Right lobe of liver (tissue), 6 donors: ENCODE measurements at places on chromosomes 11 and 22. TPM values are rescaled to one million over a fixed set of nuclear protein-coding genes. Genes with fewer than 3 reads are reported as not detected.

The DLG2 gene
- 2.1 TPM for total RNA-seq

GRCh38 chr22:37549704-37550059 lies 10.6 kb upstream of the CDC42EP1 start:
- H3K27ac ChIP-seq: peak overlapping the region; percentile 62
- no peaks in the 10 kb centered on the region for H3K27me3 ChIP-seq
- DNase-seq: peak; percentile 90
- peaks cover 51% of the 10 kb centered on the region for H3K4me1 ChIP-seq
- H3K4me3 ChIP-seq: no peak overlapping the region

DNA sequence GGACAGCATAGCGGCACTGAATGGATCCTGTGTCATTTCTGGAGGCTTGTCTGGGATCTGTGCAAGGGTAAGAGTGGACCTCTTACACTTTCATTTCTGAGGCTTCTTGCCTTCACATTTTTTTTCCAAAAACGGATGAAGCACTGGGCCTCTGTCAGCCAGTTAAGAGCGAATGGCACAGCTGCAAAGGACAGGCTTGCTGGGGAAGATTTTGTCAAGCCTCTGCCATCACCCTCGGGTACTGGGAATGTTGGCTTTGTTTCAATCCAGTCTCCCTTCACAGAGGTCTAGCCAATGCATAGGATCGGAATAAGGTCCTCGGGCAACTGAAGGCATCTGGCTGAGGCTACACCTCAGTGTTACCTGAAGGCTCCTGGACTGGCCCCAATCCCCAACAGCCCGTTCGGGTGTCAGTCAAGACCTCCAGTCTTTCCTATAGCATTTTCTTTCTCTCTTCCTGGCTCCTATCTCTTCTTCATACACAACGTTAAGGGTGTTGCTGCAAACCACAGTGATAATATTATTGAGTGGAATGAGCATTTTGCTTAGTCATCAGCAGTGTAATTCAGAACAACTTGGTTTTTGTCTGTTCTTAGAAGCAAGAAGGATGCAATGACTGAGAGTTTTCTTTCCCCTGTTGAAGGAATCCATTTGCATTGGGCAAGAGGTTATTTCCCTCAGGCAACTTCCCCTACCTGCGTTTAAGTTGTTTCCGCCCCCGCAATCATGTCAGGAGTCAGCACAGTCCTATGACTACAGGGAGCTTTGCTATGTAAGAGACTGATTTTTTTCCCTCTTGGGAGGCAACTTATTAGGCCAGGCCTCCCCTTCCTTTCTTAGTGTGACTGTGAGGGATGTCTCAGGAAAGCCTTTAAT lies 22.8 kb downstream of the NPAT start:
- H3K4me1 ChIP-seq: no peaks in the 10 kb centered on the region
- peaks cover 13% of the 10 kb centered on the region for H3K36me3 ChIP-seq
- no peaks in the 10 kb centered on the region for H3K27me3 ChIP-seq
- DNase-seq: no peak

DNA sequence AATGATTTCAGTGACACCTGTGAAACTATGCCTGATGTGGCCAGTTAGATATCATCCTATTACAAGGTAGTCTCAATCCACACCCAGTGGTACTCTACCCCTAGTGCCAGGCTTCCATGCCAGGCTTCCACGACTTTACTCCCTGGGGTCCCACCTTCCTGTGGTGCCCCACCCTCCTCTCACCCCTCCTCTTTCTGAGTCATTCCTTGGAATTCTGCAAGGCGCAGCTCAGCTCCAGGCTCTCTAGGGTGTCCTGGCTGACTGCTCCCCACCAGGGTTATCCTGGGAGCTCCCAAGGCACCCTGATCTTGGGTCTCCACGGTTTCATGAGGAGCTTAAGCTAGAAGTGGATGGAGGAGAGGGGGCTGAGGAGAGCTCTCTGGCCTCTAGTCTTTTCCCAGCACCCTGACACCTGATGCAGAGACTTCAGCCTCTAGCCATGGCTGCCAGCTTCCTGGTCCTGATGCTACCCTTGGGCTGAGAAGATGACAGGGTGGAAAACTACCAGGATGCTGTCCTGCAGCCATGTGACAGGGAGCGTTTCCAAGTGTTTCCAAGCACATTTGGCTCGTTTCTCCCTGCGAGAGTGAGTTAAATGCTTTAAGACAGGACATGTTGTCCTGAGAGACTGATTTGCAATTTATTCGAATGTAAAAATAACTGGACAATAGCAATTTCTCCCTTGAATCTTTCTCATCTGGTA lies 1461.2 kb downstream of the TBC1D22A start:
- H3K27ac ChIP-seq: no peak overlapping the region
- H3K27me3 ChIP-seq: no peaks in the 10 kb centered on the region
- no peak for DNase-seq
- no peaks in the 10 kb centered on the region for H3K4me1 ChIP-seq

DNA sequence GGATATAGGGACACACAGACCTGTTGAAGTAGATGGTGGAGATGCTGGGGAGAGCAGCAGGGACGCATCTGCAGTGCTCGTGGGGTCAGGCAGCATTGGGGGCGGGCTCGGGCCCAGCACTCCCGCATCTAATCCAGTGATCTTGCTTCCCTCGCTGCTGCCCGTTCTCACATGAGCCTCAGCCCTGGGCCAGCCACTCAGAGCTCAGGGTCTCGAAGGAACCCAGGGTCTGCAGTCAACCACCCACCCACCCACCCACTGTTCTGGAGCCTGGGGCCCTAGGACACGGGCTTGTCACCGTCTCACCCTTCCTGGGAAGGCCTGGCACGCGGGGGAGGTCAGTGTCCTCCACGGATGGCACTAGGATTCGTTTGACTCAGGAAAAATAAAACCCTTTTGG lies 406.0 kb downstream of the TBC1D22A start:
- H3K27me3 ChIP-seq: no peaks in the 10 kb centered on the region
- no peaks in the 10 kb centered on the region for H3K4me1 ChIP-seq
- no peak overlapping the region for H3K4me3 ChIP-seq
- H3K27ac ChIP-seq: no peak overlapping the region
